SJCRH30 (cell line): ENCODE measurements at places on chromosomes 3 and 15. TPM values are rescaled to one million over a fixed set of nuclear protein-coding genes. Genes with fewer than 3 reads are reported as not detected.

DNA sequence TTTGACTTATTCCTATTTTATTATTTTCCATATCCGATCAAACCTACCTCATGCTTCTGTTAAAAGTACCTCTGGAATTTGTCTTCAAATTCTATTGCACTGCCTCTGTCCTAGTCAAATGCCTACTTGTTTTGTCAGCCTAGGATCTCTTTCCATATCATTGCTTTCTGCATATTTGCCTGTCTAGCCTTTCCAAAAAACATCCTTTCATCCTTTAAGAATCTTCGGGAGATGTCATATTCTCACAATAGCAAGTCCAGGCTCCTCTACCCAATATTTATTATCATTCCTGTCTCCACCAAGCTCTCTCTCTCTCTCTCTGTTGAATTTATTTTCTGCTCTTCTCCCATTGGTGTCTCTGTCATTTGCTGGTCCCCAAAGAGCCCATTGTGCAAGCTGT, 80.1 kb downstream of the LRRC28 start:
- H3K27ac ChIP-seq, result no peak overlapping the region
- DNase-seq, result no peak
- no peaks in the 10 kb centered on the region for H3K4me1 ChIP-seq
- no peak overlapping the region for H3K4me3 ChIP-seq
- H3K36me3 ChIP-seq, result no peaks in the 10 kb centered on the region

PRR23A gene
- total RNA-seq, result not detected in 2 replicates

DNA sequence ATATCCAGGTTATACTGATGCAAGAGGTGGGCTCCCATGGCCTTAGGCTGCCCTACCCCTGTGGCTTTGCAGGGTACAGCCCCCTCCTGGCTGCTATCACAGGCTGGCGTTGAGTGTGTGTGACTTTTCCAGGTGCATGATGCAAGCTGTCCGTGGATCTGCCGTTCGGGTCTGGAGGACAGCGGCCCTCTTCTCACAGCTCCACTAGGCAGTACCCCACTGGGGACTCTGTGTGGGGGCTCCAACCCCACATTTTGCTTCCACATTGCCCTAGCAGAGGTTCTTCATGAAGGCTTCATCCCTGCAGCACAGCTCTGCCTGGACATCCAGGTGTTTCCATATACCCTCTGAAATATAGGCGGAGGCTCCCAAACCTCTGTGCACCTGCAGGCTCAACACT, 339.6 kb upstream of the ARL6 start:
- H3K4me1 ChIP-seq, result no peaks in the 10 kb centered on the region
- no peak overlapping the region for H3K4me3 ChIP-seq
- DNase-seq, result no peak
- no peak overlapping the region for H3K27ac ChIP-seq
- no peaks in the 10 kb centered on the region for H3K27me3 ChIP-seq

DNA sequence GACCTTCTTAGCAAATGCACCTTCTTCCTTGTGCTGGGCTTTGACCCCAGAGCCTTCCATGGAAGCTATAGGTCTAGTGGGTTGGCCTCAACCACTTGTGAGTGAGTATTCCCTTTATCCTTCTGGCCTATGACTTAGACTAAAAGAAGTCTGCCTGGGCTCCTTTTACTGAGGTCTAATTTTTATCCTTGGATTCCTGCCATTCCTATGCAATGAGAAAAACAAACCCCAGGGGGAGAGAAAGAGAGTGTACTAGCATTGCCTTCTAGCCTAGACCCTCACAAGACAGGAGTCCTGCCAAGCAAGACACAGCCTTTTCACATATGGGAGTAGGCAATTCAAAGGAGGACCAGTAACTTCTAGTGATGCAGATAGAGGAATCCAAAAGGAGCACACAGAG, 155.4 kb downstream of the PPM1L start:
- no peak overlapping the region for H3K4me3 ChIP-seq
- no peaks in the 10 kb centered on the region for H3K27me3 ChIP-seq
- no peaks in the 10 kb centered on the region for H3K36me3 ChIP-seq
- no peak for DNase-seq
- no peak overlapping the region for H3K27ac ChIP-seq

GRCh38 chr3:182385356-182385755, 407.9 kb upstream of the ATP11B start:
- DNase-seq, result no peak
- H3K27me3 ChIP-seq, result no peaks in the 10 kb centered on the region
- peaks cover 14% of the 10 kb centered on the region for H3K4me1 ChIP-seq
- no peak overlapping the region for H3K4me3 ChIP-seq
- H3K27ac ChIP-seq, result no peak overlapping the region
- H3K36me3 ChIP-seq, result no peaks in the 10 kb centered on the region

IL17RE gene
- total RNA-seq, result 0.05 and 0.12 TPM in 2 replicates

SCN11A gene
- total RNA-seq, result 0.02 TPM in 1 of 2 replicates, not detected in the other

SMC4 gene
- 275 and 316 TPM in 2 replicates for total RNA-seq

CADPS gene
- total RNA-seq, result not detected in 2 replicates

DNA sequence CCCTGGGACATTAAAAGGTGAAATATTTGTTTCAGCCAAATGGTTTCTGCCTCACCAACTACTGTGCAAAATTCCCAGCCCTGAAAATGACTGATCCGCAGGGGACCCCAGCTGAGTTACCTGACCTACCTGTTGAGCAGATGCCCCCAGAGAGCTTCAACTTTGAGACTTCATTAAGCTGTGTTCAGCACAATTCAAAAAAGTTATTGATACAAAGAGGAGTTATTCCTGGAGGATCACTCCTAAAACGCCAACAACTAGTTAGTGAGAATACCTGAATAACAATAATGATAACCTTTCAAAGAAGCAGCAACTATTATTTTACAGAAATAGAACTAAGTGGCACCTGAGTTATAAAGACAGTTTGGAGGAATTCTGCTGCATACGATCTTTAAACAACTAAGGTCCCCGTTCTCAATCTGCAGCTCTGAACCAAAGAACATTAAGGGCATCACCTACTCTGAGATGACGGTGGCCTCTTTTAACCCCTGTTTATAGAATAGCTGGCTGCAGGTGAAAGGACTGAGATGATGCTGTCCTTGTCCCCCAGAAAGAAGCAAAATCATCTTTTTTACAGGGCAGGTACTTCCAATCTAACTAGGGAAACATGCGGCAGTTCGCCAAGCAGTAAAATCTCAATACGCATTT, 659 bp downstream of the GADL1 start:
- H3K4me1 ChIP-seq, result no peaks in the 10 kb centered on the region
- no peak overlapping the region for H3K27ac ChIP-seq
- H3K27me3 ChIP-seq, result no peaks in the 10 kb centered on the region

PFKFB4 gene
- 8.0 and 8.3 TPM in 2 replicates for total RNA-seq

GNAT1 gene
- 0.14 TPM in 1 of 2 replicates, not detected in the other for total RNA-seq

GABRA5 gene
- total RNA-seq, result 0.61 and 0.67 TPM in 2 replicates

DNA sequence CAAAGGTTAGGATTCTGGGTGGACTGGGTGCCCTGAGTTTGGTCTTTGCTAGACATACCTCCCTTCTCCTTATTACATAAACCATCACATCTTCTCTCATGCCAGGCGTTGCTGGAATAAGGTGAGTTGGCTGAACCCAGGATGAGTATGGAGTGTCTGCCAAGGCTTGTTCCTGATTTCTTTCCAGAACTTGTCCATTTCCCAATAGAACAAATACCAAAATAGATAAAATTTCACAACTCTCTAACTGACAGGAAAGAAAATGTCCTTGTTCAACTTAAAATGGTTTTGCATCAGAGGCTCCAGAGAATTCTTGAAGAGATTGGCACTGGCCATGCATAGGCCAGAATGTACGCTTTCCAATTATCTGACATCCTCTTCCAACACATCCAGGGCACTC, 291.9 kb downstream of the IGSF11 start:
- no peaks in the 10 kb centered on the region for H3K36me3 ChIP-seq
- DNase-seq, result no peak

PLA1A gene
- 1.2 and 1.4 TPM in 2 replicates for total RNA-seq

GRCh38 chr3:137924628-137925027, 85.3 kb upstream of the CLDN18 start:
- no peaks in the 10 kb centered on the region; the same call in 1 of the 2 replicates for H3K27me3 ChIP-seq
- H3K36me3 ChIP-seq, result no peaks in the 10 kb centered on the region

CCNB2 gene
- 193 and 201 TPM in 2 replicates for total RNA-seq

DNA sequence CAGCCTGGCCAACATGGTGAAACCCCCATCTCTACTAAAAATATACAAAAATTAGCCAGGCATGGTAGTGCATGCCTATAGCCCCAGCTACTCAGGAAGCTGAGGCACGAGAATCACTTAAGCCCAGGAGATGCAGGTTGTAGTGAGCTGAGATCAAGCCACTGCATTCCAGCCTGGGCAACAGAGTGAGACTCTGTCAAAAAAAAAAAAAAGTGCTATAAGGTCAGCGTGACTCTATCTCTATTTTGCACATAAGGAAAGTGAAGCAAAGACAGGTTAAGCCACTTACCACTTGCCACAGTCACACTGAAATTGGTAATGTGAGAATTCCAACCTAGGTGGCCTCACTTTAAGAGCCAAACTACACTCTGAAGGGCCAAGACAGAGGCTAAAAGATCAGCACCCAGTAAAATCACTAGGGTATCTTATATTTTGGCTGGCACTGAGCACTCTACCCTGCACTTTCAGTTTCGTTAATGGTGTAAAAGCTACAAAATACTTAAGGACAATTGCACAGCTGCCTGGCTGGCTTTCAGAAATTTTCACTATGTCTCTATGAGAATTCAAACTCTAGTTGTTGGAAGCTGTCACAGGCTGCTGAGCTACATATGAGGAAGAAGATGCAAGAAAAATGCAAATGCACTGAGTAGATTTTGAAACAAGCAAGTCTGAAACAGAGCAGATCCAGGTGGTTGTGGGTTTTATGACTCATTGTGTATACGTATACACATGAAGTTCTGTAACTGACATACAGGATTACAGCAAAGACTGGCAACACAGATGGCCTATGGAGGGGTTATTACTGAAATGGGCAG, 32.7 kb downstream of the TRANK1 start:
- no peak overlapping the region for H3K4me3 ChIP-seq
- no peak overlapping the region for H3K27ac ChIP-seq
- no peak for DNase-seq
- no peaks in the 10 kb centered on the region for H3K36me3 ChIP-seq
- H3K4me1 ChIP-seq, result no peaks in the 10 kb centered on the region

ZDHHC23 gene
- total RNA-seq, result 2.2 and 2.3 TPM in 2 replicates

DNA sequence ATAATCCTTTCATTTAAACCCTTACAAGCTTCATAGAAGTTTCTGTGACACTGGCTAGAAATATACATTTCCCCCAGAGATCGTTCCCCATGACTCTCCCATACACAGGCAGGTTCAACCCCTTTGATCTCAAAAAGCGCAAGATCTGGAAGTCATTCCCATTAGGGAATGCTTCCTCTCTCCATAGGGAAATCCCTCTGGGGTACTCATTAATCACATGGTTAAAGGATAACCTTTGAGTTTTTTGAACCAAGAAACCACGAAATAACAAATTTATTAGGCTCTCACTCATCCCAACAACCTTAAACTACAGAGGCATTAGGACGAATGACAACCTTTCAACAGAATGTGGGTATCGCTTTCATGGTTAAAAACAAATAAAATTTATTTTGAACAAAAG, 211.9 kb upstream of the PRICKLE2 start:
- no peaks in the 10 kb centered on the region for H3K36me3 ChIP-seq
- no peak overlapping the region for H3K4me3 ChIP-seq
- no peak overlapping the region for H3K27ac ChIP-seq

CD80 gene
- total RNA-seq, result 0.12 TPM in 1 of 2 replicates, not detected in the other

DNA sequence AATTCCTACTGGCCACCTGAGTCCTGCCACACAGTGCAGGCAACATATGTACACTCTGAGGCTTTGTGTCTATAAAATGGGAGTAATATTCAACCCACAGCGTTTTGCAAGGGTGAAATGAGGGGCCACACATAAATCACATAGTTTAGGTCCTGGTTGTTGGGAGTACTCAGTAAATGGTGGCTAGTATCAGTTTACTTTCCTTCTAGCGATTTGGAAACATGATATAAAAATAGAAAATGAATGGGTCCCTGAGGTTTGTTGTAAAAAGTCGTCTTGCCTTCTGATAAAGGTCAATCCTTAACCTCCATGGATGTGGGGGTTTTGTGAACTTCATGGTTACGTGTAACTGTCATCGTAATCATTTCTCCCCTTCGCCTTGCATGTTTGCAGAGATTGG, 472.4 kb downstream of the EPHB1 start:
- no peaks in the 10 kb centered on the region for H3K4me1 ChIP-seq
- no peaks in the 10 kb centered on the region for H3K36me3 ChIP-seq
- DNase-seq, result no peak

BNC1 gene
- total RNA-seq, result not detected in 2 replicates

DNA sequence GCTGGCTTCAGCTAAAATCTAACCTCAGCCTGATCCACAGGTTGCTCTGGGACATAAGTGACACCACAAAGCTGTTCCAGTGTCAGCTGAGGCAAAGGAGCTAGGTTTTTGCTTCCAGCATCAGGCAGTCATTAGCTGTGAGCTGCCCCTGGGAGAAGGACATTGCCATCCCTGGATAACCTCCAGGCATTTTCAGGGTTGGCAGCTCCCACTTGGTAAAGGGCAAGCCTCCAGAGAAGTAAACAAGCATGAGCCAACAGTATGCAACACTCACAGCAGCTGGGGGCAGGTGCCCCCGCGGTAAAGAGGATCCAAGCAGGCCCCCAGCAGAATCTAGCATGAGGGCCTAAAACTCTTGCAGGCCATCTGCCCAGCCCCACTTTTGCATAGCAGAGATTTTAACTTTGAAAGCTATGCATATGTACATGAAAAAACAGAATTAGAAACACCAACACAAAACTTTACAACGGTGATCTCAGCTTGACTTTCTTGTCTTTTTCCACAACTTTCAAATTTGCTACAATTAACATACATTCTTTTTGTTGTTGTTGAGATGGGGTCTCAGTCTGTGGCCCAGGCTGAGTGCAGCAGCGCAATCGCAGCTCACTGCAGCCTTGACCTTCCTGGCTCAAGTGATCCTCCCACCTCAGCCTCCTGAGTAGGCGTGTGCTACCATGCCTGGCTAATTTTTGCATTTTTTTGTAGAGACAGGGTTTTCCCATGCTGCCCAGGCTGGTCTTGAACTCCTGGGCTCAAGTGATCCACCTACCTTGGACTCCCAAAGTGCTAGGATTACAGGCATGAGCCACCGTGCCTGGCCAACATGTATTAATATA, 83.8 kb upstream of the TPM1 start:
- no peaks in the 10 kb centered on the region for H3K27me3 ChIP-seq
- H3K36me3 ChIP-seq, result no peaks in the 10 kb centered on the region
- DNase-seq, result no peak
- no peak overlapping the region for H3K27ac ChIP-seq
- H3K4me1 ChIP-seq, result peaks cover 18% of the 10 kb centered on the region
- H3K4me3 ChIP-seq, result no peak overlapping the region

TRIM59 gene
- total RNA-seq, result 39.1 and 39.9 TPM in 2 replicates

FEZF2 gene
- not detected in 2 replicates for total RNA-seq

GRCh38 chr3:156216852-156217251, 96.5 kb downstream of the KCNAB1 start:
- DNase-seq, result no peak
- no peaks in the 10 kb centered on the region for H3K36me3 ChIP-seq
- H3K4me1 ChIP-seq, result no peaks in the 10 kb centered on the region
- no peak overlapping the region for H3K27ac ChIP-seq
- no peak overlapping the region for H3K4me3 ChIP-seq

AGTR1 gene
- 0.18 and 0.43 TPM in 2 replicates for total RNA-seq

NBEAL2 gene
- total RNA-seq, result 0.28 and 0.95 TPM in 2 replicates

DNA sequence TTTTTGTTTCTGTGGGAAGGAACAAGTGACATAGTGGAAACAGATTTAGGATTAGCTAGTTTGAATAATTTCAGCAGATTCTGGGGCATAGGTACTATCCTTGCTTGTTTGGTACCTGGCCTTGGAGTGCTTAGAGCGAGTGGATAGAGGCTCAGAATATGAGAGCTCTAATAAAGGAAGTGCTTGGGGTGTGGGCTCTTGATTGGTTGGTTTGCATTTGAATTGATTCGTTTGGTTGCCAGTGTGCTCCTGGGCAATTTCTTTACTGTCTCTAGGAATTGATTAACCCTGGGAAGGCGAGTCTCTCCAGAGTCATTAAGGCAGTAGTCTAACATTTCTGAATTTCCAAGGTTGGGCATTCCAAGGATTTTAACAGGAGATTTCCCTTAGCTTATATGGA, 98.0 kb downstream of the DTWD1 start:
- H3K27me3 ChIP-seq, result no peaks in the 10 kb centered on the region
- H3K4me3 ChIP-seq, result no peak overlapping the region
- no peak overlapping the region for H3K27ac ChIP-seq

MAP1A gene
- 10.1 and 10.3 TPM in 2 replicates for total RNA-seq
